ENCODE measurements at places on chromosomes 2 and 18.

GRCh38 chr2:142598846-142599245 lies 278.6 kb upstream of the KYNU start:
- no peak for DNase-seq

- DNase-seq = no peak
Measured at GRCh38 chr2:122595065-122595464, 839.6 kb downstream of the TSN start.

- DNase-seq = no peak
Measured at GRCh38 chr2:20427931-20428526, 18.8 kb upstream of the RHOB start.

GRCh38 chr2:17373041-17373440 lies 145.2 kb downstream of the RAD51AP2 start:
- DNase-seq = no peak

- no peak for DNase-seq
Measured at GRCh38 chr2:37119157-37119556, 34.8 kb downstream of the GPATCH11 start.

GRCh38 chr2:36780231-36780839 lies 83.8 kb downstream of the VIT start:
- peak; percentile 18 for DNase-seq

GRCh38 chr2:38600921-38601455 lies 1.7 kb downstream of the HNRNPLL start:
- no peak for DNase-seq

- no peak for DNase-seq
Measured at GRCh38 chr18:38956068-38956467, 1390.5 kb upstream of the CELF4 start.

GRCh38 chr2:54597153-54597848 lies 126.2 kb upstream of the EML6 start:
- DNase-seq = no peak

DNA sequence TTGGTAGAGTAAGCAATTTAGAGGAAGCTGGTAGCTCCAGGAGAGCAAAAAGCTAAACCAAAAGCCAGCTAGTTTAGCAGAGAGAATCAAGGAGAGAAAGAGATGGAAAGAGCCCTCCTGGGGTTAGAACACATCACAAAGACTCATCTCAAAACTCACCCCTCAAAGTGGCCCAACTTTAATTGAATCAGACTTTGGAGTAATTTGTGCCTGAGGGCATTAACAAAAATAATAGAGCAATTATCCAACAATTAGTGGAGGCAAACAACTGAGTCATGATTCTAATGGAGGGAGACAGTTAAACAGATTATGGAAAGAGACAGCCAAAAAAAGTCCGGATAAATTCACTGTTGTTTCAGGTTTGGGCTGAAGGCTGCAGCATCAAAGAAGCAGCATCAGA lies 417.4 kb downstream of the KCNJ3 start:
- DNase-seq = no peak

DNA sequence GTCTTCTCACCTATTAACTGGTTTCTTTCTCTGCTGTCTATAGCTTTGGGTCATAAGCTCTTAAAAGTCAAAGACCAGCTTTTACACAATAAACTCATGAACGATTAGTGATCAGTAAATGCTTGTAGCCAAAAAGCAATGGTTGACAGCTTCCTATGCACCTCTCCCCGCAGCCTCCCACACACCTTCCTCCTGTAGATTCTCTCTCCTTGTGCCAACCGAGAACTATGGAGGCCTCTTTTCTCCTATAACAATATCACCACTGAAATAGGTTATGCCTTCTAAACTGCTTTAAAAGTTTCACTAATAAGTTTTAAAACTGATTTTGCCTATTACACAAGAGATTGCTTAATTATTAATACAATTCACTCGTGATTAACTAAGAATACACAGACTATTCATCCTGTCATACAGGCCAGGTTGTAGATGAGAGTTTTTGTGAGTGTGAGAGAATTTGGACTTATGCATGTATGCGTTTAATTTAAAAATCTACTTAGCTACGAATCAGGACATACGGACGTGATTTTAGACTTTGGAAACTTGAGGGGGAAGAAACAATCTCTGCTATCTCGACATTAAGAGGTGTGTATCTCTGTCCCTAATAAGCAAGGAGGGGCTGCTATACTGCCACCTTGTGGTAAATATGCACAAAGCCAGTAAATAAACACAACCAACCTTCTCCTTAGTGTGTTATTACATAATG lies 229.1 kb upstream of the RBBP8 start:
- DNase-seq = no peak

- no peak for DNase-seq
Measured at GRCh38 chr2:46704041-46704440, 211.6 kb downstream of the MCFD2 start.

DNA sequence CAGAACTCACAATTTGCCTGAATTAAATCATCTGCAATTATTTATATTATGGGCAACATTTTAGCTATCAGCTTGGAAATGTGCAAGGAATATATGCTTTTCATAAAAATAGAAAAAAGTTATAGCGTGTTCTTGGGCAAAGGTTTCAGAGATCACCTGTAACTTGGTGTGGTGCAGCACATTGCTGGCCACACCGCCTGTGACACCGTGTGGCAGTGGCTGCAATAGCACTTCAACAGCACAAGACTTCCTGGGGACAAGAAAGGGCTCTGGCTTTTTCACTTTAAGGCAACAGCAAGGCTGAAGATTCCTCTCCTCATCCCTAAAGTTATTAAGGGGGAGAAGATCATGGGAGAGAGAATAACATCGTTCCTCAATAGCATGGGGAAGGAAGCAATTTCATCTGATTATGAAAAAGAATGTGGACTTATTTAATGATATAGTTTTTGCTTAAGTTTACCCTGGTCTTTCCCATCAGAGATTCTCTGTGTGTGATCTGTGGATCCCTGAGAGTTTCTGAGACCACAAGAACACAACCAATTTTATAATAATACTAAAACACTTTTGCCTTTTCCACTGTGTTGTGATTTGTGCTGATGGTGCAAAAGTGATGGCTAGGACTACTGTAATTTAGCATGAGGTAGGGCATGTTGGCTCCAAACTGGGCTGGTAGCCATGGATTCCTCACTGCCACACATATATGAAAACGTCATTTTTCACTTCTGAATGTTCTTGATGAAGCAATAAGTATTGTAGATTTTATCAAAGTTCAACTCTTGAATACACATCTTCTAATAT lies 15.0 kb upstream of the SERPINB3 start:
- DNase-seq = no peak

GRCh38 chr2:189829102-189829833 lies 45.0 kb downstream of the PMS1 start:
- DNase-seq = no peak

DNA sequence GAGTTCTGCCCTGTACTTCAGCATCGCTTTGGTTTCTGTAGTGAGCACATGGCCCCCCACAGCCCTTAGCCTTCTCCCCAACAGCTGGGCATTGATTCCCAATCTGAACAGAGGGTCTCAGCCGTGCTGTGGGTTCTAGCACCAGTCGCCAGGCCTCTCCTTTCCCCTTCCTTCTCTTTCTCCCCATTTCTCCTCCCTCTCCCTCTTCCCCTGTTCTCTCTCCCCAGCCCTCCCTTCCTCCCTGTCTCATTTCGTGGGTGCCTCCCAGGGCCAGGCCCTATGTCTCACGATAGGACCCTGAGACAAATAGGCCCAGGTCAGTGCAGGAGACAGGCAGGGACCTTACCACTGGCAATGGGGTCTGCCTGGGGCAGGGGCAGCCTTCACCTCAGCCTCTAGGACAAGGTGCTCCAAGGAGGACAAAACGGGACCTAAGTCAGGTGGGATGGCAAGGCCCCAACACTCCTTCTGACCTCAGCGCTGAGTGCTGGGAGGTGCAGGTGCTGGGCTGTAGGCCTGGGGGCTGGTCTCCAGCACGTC lies 143.4 kb upstream of the GPC1 start:
- no peak for DNase-seq

- no peak for DNase-seq
Measured at GRCh38 chr2:184577056-184577455, 21.3 kb upstream of the ZNF804A start.

DNA sequence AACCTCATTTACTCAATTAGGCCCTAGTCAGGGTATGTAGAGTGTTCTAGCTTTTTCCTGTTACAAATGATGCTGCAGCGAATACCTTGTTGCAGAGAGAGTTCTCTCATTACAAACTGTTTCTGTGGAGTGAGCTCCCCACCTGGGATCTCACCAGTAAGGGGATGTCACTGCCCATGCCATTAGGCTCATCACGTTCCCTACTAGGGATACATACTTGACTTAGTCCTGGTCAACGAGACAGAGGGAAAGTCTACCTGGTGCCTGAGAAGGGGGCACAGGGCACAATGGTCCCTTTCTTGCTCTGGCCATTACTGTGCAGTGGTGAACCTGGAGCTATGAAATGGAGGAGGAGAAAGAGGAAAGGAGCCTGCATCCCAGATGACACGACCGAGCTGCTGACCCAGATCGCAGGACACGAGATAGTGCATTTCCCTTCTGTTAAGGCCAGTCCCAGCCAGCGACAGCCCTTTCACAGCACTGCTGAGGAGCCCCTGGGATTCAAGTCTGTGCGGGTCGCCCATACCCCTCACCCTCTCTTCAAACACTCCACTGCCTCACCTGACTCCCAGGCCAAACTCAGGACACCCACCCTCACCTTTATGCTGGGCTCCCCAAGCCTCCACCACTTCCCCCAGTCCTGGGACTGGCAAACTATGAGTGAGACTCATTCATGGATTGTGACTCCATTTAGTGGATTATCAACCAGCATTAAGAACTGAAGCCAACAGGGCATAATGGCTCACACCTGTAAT lies 16.0 kb downstream of the MALL start:
- DNase-seq = no peak

- no peak for DNase-seq
Measured at GRCh38 chr2:224155896-224156295, 116.8 kb upstream of the SERPINE2 start.

DNA sequence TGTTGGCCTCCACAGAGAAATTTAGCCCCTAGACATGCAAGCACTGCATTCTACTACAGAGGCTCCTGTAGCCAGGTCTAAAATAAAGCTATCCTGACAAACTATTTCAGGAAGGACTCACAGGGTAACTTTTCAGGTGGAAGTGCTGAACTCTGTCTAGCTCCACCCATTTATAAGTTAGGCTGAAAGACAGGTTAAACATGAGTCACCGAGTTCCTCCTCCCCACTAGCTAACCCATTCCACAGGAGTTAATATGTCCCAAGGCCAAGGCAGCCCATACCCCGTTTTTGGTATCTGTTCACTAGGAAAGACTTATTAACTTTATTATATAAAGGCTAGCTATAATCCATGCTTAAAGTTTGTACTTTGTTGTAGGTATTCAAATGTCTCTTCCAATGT lies 3.5 kb downstream of the CWC22 start:
- DNase-seq = no peak

- no peak for DNase-seq
Measured at GRCh38 chr2:231094736-231095346, 30.0 kb downstream of the HTR2B start.

DNA sequence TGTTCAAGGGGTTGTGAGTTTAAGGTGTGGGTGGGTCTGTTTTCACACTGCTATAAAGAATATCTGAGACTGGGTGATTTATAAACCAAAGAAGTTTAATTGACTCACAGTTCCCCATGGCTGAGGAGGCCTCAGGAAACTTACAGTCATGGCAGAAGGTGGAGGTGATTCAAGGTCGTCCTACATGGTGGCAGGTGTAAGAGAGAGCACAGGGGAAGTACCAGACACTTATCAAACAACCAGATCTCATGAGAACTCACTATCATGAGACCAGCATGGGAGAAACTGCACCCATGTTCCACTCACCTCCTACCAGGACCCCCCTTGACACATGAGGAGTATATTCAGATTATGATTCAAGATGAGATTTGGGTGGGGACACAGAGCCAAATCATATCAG lies 38.0 kb downstream of the RHBDD1 start:
- DNase-seq = no peak

DNA sequence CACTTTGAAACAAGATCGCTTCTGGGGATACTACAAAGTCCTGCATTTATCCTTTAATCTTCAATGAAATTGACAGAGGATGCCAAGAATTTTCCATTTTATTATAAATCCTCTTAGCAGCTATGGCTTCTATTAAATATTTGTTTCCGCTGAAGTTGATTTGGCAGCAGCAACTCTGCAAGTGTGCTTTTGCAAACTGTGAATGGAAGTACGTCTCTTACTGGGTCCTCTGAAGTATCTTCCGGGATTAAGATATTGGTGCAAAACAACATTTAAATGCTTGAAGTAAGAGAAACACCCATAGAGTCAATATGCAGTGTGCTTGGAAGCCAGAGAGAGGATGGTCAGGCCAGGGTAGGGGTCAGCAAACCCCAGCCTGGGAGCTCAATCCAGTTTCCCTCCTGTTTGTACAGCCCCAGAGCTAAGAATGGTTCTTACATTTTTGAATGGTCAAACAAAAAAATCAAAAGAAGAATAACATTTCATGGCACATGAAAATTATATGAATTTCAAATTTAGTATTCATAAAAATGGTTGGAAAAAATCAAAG lies 13.6 kb downstream of the CCDC68 start:
- no peak for DNase-seq

DNA sequence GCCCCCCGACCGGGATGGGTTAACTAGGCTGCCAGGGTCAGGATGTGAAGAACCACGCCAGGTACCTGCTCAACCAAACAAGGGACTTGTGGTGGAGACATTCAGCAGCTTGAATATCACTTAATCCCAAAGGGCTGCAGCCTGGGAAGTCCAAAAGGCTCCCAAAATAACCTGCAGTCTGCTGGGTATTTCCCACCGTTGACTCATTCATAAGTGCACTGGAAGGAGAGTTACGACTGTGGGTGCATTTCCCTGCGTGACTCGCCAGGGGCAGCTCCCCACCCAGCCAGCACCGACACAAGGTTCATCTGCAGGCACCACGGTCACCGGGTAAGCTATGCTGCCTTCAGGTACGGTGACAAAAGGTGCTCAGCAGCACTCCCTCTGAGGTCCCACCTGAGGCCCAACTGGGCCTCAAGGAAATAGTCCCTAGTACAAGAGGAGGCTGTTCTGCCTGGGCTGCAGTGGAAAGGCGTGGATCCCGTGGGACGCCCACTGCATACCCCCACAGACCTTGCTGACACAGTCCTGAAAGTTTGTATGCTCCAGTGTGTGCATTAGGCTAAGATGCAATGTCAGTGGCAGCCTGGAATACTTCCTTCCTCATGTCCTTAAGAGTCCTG lies 86.5 kb downstream of the UXS1 start:
- peak; percentile 52 for DNase-seq

DNA sequence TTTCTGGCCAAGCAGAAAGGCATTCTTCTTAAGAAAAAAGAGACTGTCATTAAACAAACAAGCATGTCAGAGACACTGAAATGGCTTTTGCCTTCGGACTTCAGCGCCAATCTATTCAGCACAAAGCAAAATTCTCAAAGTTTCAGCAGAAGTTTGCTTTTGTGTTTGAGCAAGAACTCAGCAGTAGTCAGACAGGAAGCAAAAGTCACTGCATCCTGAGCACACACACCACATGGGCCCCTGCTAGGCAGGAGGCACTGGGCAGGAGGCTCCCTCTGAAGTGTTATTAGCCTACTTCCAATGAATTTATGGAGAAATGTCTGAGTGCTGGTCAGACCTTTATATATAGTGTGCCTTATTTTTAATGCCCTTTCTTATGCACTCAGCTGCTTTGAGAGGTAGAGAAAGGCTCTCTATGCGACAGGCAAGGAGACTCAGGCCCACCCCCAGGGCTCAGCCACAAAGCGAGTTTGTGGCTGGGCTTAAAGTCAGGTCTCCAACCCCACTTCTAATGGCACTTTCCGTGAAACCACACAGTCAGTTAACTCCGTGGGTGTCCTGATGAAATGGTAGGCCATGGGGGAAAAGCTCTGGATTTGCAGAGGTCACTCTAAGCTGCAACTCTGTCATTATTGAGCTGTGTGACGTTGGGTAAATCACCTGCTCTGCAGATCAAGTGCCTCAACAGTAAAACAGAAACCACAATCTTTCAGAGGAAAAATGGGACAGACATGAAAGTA lies 161.0 kb upstream of the TMEM200C start:
- DNase-seq = no peak
